ENCODE measurements at places on chromosomes 3 and 15.

DNA sequence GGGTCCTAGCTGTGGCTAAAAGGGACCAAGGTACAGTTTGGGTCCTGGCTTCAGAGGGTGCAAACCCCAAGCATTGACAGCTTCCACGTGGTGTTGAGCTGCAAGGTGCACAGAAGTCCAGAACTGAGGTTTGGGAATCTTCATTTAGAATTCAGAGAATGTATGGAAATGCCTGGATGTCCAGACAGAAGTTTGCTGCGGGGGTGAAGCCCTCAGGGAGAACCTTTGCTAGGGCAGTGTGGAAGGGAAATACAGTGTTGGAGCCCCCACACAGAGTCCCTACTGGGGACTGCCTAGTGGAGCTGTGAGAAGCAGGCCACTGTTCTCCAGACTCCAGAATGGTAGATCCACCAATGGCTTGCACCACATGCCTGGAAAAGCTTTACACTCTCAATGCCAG is 17.9 kb downstream of the RNF13 start:
- no peak for DNase-seq

GRCh38 chr3:126934031-126934531 is 48.8 kb upstream of the PLXNA1 start:
- DNase-seq: peak; percentile 79

DNA sequence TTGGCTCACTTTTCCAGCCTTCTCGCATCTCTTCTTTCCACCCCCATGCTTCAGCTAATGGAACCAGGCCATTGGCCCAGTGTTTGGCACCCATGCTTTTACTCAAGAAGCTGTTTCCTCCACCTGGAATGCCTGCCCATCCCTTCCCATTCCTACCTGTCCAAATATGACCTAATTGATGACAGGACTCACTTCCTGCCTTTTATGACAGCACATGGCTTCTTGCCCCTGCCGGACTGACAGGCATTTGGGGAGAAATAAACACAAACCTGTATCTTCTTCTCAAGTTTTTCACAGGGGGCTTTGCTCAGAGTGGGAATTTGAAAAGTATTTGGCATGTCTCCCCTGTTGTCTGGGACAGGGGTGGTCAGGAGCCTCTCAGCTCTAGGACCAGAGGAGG is 120.1 kb downstream of the ABHD5 start:
- DNase-seq: no peak

- no peak for DNase-seq
These were observed 21.7 kb downstream of the LSM3 start for GRCh38 chr3:14200276-14200675.

DNA sequence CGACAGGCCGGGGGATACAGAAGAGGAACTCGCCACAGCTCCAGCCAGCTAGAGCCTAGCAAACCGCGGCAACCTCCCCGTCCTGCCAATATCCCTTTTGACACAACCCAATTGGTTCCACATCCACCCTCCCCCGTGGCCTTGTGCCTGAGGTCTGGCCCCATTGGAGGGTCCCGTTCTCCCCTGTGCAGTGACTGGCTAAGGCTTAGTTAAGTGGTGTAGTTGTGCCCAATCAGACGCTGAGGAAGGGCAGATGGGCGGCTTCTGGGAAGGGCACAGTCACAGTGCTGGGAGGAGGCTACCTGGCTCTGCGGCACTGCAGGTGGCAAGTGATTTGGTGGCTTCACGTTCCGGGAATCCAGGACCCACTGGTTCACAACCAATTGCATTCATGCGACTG is 78.6 kb downstream of the SNRK start:
- no peak for DNase-seq

DNA sequence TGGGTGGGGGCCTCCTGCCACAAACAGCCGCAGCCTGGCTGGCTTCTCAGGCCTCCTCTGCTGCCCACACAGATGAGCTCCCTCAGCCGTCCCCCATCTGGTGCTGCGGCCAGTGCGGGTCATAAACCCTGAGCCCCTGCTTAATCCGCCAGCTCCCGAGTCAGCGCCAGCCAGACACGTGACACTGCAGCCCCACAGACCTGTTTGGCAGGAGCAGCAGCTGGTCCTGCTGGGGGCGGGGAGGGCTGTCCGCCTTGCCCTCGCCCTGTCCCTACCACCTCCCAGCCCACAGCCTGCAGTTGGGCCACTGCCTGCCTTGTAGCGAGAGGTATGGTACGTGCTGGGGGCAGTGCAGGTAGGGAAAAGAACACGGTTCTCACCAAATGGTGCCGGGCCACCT is 86.2 kb downstream of the IQSEC1 start:
- no peak for DNase-seq

DNA sequence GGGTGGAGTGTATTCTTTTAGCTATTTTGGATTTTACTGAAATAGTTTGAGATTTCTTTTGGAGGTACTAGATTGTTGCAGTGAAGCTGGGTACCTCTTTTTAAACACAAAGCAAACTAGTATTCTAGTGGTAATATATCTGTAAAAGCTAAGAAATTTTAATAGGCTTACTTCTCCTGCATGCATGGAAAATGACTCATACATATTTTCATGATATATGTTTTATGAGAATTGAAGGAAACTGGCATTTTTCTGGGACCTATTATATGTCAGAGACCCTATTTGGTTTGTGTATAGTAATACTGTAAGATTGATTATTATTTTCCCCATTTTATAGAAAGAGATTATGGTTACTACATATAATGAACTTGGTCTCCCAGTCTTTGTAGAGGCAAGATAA is 851.0 kb downstream of the DIPK2A start:
- no peak for DNase-seq

GRCh38 chr3:161316006-161316689 is 55.2 kb downstream of the SPTSSB start:
- no peak for DNase-seq

Data from kidney (tissue), 22 donors.